IMR-90 (cell line): ENCODE measurements at places on chromosomes 6 and 20. TPM values are rescaled to one million over a fixed set of nuclear protein-coding genes. Genes with fewer than 3 reads are reported as not detected.
A peak's percentile ranks its signal among the peaks of the same experiment; 100 is the strongest.

- peak; percentile 95 for DNase-seq
Measured at GRCh38 chr20:45781391-45781931, 10.2 kb downstream of the WFDC3 start.

DNA sequence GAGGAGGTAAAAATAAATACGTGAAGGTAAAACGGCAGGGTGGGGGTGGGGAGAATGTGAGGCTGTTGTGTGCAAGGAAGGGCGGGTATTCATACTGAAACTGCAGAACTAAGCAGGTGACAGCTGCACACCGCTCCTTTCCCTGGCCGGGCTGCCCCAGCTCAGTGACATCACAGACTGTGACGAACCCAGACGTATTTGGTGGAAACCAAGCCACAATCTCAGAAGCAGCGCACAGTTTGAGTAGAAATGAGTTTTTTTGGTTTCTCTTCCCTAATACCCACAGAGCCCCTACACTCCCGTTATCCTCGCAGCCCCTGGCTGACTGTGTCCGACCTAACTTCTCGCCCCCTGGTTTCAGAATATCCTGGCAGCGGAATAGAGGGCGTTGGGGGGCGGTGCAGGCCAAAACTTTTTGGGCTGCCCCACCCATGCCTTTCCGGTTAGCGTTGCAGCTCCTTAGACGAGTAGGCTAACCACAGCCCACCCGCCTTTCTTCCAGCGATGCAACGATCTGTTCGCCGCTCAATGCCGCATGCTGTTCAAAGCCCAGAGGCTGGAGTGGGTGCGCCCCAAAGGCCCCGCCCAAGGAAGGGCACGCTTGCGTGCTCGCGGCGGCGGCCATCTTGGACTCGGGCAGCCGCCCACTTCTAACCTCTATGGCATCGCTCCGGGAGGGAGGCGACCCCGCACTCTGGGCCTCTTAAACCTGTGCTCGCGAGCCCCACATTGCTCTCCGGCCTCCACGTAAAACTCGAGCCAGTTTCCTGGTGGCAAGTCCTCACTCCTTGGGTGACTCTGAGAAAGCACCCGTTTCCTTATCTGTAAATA, 9.1 kb downstream of the BAK1 start:
- DNase-seq = peak; percentile 57

Gene OR2J2
- total RNA-seq = not detected in 2 replicates

Gene CRIP3
- total RNA-seq = not detected in 2 replicates

Gene DYNLT2
- 0.36 and 1.1 TPM in 2 replicates for total RNA-seq
